Activated CD8-positive, alpha-beta memory T cell treated with anti-CD3 and anti-CD28 coated beads for 1 hour (primary cell): ENCODE measurements at places on chromosomes 3 and 15.

- no peak for DNase-seq
These were observed 5.9 kb downstream of the CPEB1 start for GRCh38 chr15:82641129-82641798.

- no peak for DNase-seq
These were observed 80.7 kb downstream of the NR2E3 start for GRCh38 chr15:71891026-71891425.

GRCh38 chr3:37887062-37887461 lies 25.4 kb downstream of the CTDSPL start:
- DNase-seq, result no peak

DNA sequence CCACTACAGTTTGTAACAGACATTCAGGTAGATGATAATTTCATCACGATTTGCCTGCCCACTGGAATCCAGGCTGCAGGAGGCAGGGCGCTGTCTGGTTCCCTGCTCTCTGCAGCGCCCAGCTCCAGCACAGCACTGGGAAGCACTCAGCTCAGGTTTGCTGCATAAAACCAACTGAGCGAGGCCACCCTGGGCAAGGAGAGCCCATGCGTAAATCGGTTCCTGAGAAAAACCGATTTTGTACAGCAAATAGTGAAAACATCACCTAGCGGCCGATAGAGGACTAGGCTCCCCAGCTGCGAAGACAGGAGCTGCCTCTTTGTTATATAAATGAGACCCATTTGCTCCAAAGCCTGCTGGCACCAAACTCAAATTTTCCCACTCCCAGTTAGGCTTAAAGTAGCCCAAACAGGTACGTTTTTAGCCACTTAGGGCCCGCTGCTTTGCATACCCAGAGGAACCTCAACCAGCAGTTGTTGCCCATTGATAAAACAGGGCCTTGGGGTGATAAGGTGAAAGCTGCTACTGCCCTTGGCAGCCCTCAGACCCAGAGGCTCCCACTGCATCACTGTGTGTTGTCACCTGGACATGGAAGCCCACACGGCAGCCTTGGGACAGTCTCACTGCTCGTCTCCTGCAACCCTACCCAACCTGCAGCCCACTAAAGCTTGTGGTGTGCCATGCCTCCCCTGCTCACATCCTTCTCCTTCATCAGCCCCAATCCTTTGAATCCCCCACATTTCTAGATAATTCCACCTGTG lies 47.5 kb downstream of the ALDH1L1 start:
- DNase-seq, result no peak

- no peak for DNase-seq
These were observed 85.9 kb downstream of the AQR start for GRCh38 chr15:34883633-34884032.
